ENCODE measurements at places on chromosomes 5 and 9.

- DNase-seq: no peak
Measured at GRCh38 chr9:1005043-1005667, 28.7 kb downstream of the DMRT3 start.

GRCh38 chr9:68507806-68508145 is 32.9 kb downstream of the TMEM252 start:
- no peak for DNase-seq

DNA sequence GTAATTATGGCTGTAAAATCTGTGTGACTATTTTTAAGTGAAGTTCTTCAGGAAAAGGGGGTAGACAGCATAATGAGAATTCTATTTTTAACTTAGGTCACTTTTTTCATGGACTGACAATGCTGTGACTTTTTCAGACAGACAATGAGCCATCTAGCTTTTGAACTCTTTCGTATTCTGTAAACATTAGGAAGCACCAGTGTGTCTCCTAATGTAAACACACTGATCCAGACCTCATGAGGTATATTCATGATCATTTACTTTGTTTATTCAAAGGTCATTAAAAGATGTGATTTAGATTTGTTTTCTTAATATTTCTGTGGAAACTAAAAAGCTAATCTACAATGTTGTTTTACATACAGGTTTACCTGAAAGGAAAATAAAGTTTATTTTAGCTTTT is 352.6 kb downstream of the ADGRV1 start:
- DNase-seq: no peak

GRCh38 chr9:89295400-89295799 is 15.6 kb upstream of the CKS2 start:
- no peak for DNase-seq

DNA sequence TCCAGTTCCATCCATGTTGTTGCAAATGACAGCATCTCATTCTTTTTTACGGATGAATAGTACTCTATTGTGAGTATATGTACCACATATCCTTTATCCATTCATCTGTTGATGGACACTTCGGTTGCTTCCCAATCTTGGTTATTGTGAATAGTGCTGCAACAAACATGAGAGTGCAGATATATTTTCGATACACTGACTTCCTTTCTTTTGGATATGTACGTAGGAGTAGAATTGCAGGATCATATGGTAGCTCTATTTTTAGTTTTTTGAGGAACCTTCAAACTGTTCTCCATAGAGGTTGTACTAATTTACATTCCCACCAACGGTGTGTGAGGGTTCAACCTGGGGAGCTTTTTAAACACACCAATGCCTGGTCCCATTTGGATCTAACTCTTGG is 22.3 kb downstream of the GALNT12 start:
- no peak for DNase-seq

GRCh38 chr9:133167096-133167730 is 3.5 kb upstream of the GBGT1 start:
- no peak for DNase-seq

DNA sequence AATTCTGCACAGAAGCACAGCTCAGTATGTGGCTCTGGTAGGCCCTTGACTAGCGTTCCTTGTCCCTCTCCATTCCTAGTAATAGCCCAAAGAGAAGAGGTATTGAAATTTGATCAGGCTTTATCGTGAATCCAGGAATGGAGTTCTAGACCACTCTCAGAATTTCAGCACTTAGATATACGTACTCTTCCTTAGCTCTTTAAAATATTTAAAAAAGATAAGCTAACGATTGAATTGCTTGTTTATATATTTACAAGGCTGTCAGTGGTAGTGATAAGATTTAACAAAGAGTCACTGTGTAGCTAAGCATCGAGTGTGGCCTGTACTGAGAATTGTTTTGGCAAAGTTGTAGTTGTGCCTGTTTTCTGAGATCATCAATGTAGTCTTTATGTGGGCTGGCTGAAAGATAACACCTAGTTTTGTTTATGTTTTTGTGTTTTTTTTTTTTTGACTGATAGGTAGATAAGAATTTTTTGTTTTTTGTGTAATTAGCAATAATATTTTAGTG is 2.5 kb downstream of the KIAA1958 start:
- DNase-seq: no peak

DNA sequence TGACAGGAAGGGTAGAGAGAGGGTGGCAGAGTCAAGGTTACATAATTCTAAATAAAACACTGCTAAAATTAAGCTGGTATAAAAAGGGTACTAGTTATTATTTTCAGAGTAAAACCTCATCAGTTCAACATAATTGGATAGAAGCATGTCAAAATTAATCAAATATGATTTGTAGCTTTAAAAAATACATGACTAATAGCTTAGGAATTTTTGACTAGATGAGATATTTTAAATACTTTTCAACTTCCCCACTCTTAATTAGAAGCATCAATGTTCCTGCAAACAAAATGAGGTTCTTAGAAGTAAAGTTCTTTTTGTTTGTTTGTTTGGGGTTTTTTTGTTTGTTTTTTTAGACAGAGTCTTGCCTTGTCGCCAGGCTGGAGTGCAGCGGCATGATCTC is 29.1 kb downstream of the HTR4 start:
- DNase-seq: no peak

DNA sequence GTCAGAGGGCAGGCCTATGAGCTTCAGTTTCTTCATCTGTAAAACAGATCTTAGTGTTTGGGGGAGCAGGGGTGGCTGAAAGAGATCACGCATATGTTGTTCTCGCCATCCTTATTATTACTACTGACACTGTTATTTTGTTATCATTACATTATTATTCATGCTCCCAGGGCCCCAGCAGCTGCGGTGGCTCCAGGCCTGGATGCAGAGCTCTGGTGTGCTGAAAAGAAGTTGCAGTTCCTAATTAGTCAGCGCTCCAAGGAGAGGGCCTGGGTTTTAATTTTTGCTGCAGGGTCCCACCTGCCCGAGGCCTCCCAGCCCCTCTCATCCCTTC is 19.5 kb downstream of the CXXC5 start:
- DNase-seq: no peak

- DNase-seq: no peak
Measured at GRCh38 chr9:27683181-27683580, 109.9 kb upstream of the C9orf72 start.

- no peak for DNase-seq
Measured at GRCh38 chr5:59206132-59206581, 623.3 kb downstream of the RAB3C start.

- no peak for DNase-seq
Measured at GRCh38 chr5:78269088-78269703, 25.3 kb downstream of the AP3B1 start.

DNA sequence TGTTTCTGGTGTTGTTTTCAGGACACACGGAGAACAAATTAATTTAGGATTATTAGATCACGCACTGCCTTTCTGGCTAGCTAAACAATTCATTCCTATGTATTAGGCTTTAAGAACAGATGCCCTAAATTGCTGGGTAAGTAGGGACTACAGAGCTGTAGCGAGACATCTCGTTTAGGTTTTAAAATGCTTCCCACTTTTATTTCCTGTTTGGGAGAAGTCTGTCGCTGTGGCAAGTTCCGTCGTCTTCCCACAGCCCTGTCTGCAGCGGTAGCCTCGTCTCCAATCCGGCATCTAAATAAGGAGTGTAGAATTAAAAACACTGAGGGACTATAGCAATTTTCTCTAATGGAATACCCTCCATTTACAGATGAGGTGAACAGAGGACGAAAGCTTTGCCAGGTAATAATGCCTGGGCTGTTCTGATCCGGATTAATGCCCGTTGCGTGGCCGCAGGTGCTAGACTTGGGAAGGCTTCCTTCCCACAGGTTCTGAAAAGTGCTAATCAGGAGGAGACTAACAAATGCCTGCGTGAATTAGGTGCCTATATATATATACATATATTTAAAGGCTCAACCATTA is 1.3 kb upstream of the TRIM36 start:
- DNase-seq: no peak

DNA sequence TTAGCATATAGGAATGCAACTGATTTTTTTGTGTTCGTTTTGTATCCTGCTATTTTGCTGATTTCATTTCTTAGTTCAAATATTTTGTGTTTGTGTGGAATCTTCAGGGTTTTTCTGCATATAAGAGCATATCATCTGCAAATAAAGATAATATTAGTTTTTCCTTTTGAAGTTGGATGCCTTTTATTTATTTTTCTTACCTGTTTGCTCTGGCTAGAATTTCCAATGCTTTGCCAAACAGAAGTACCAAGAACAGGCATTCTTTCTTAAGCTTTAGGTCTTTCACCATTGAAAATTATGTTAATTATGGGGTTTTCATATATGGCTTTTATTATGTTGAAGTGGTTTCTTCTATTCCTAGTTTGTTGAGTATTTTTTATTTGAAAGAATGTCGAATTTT is 505.1 kb upstream of the DMAC1 start:
- no peak for DNase-seq

DNA sequence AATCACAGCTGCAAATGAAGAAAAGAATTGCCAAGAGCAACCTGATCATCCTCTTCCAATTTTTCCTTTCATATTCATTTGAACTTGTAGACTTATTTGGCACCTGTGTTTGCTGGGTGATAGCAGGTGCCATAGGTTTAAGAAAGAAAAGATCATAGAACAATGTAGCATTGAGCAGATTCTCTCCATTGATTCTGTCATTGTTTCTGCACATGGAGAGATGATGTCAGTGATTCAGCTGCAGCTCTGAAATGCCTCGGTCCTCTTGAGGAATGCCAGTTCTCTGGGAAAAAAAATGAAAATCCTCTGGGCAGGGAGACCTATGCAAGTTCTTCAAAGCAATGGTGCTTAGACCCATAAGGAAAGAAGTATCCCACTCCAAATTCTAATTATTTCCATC is 418.1 kb upstream of the KLF4 start:
- DNase-seq: no peak

Data from stimulated activated CD4-positive, alpha-beta T cell treated with anti-CD3 and anti-CD28 coated beads, Interleukin-1b, Interleukin-23, amount 100 ng/mL, for 4 hours (primary cell).